ENCODE measurements at places on chromosomes 11 and 22. TPM values are rescaled to one million over a fixed set of nuclear protein-coding genes. Genes with fewer than 3 reads are reported as not detected.

The BAIAP2L2 gene
- total RNA-seq: 4.4 TPM

The RHOD gene
- 19.1 TPM for total RNA-seq

The OR2AG1 gene
- not detected for total RNA-seq

The SHISA8 gene
- total RNA-seq: not detected
